NCI-H345 (cell line): ENCODE measurements at places on chromosomes 2 and 18.

- no peak for DNase-seq
Measured at GRCh38 chr2:151861174-151861573, 33.0 kb upstream of the ARL5A start.

DNA sequence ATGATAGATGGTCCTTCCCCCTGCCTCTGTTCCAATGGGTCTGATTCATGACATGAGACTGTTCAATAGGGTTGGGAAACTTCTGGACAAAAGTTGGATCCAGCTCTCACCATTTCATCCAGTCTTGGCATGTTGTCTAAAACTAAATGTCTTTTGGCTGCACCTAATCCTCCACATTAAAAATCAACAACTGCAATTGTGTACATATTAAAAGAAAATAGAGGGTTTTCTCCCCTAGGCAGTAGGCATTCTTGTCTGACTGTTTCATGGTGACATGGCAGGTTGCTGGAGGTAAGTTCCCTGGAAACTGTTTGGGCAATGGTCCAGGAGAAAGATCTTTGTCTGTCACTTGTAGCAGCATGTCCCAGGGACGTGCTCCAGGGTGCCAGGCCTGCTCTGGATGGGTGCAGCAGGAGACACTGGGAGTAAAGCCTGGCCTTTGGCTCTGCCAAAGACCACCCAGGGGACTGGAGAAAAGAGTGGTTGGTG lies 135.8 kb downstream of the TCF4 start:
- peak; percentile 59 for DNase-seq

DNA sequence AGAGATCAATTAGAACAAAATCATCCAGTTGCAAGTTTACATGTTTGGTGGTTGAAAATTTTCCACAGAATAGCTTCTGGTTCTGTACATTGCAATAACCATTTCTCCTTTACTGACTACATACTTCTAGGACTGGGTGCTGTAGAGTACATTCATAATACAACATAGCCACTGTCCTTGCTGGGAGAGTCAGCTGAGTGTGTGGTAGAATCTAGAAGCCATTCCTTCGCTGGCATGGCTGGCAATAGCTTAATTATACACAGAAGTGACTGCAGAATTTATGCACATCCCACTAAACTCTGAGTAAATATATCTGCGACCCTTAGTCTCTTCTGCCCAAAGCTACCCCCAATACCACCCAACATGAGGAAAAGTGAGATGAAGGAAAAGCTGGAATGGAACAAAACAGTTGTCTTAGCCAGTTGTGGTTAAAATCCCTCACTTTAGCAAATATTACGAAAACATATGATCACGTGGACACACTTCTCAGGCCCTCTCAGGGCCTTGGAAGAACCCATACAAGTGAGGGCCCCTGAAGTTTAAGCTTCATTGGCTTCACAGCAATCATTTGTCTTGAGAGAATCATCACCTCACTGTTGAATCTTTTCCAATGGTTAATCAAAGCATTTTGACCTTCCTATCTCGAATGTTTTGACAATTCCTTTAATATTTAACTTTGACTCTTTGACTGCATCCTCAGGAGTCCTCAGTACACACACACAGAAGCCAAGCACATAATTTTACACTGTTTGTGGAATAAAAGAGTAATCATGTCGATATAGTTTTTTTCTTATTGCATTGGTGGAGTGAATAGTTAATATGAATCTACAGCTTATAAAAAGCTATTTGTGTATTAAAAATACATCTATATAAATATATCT lies 225.1 kb downstream of the ZNF385B start:
- no peak for DNase-seq

GRCh38 chr2:147774805-147775204 lies 70.0 kb upstream of the ACVR2A start:
- DNase-seq = no peak

GRCh38 chr18:10274301-10274700 lies 180.1 kb upstream of the APCDD1 start:
- no peak for DNase-seq

DNA sequence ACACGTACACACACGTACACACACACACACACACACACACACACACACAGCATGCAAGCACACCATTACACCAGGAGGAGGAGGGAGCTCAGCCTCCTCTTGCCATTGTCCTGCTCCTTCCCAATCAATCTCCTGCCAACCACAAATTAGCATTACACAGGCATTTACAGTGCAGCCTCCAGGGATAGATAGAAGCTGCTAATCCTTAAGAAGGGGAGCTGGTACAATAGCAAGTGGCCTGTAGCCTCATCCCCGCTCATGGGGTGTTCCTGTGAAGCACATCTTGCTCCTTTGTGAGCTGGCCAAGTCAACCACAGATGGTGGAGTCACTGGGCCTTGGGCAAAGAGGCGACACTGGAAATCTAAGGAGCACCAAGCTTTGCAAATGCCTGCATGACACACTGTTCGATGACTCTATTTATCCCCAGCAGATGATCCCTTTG lies 110.3 kb upstream of the PKDCC start:
- DNase-seq = no peak

DNA sequence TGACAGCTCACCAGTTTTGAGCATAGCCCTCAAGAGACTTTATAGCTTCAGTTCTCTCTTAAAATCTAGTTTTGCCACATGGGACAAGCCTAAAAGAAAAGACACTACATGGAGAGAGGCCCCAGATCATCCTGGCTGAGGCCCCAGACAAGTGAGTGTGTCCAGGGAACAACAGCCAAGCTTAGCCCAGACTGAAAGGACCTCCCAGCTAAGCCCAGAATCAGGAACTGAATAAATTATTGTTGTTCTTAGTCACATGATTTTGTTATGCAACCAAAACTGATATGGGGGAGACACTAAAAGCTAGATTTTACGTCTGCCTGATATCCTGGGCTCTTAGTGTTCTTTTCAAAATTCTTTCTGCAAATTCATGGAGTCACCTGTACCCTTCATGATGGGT lies 29.3 kb upstream of the LBH start:
- no peak for DNase-seq

GRCh38 chr18:22975508-22975907 lies 42.4 kb downstream of the RBBP8 start:
- DNase-seq = no peak

DNA sequence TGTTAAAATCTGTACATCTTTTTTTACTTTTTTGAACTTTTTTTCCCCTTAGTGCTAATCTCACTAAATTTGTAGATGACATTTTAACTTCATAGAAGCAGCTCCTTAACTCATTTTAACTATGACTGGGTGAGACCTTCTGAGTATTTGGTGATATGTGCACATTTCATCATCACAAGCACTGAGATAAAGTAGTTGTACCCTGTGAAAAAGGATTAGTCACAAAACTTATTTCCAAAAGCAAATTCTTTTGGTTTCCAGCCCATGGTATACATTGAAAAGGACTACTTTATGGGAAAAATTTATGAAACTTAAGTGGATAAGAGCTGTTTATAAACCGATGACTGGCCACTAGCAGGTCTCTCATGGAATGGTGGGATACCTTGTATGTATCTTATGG lies 581.5 kb downstream of the PLCL1 start:
- DNase-seq = no peak

GRCh38 chr2:66013456-66013855 lies 421.5 kb upstream of the MEIS1 start:
- DNase-seq = no peak

DNA sequence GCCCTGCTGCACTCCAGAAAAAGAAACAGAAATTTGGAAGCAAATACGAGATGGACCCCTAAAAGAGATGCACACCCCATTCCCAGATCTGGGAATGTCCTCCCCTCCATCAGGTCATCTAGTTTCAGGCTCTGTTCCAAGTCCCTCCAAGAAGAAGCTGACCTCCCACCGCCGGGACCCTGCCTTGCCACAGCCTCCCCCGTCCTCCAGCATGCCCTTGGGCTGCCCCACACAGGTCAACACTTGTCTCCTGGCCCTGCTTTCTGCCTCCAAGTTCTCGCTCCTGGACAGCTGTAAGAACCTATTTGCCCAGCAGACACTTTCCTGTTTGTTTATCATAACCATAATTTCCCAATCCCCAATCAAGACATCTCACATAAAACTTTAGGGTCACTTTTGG lies 2.0 kb downstream of the ASPRV1 start:
- DNase-seq = no peak

DNA sequence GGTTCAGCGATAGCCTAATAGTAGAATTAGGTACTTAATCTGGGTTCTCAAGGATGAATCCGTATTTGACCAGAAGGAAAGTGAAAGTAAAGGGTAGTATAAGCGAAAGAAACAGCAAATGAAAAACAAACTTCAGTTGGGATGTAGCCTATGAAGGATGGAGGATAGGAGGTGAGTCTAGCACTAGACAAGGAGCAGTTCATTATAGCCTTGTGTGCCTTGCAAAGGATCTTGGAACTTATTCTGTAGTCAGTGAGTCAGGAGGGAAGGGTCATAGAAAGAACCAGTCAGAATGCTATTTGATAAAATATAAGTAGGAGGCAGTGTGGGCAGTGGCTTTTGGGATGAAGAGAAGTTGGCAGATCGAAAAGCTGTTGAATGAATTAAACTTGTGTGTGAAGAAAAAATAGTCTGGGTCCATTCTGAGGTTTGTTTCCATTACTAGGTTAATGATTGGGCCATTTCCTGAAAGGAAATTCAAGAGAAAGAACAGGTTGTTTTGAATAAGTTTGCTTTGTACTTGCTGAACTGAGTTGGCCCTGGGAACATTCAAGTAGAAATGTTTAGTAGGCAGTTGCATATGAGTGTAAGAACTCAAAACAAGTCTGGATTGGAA lies 48.5 kb downstream of the ANKRD12 start:
- no peak for DNase-seq

DNA sequence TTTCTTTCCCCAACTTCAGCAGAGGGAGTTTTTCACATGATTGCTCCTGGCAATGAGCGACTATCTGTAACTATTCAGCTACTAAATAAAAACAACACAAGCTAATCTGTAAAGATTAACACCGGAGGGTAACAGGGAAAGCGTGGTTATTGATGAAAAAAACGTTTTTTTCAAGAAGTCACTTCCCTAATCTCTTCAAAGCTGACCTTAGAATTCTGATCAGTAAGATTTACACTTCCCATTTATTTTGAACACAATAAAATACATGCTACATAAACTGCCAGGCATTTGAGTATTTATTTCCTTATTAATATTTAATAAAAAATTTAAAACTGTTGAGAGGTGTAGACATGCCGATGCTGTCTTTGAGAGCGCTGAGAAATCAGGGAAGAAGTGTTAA lies 207.4 kb upstream of the HDAC4 start:
- no peak for DNase-seq

DNA sequence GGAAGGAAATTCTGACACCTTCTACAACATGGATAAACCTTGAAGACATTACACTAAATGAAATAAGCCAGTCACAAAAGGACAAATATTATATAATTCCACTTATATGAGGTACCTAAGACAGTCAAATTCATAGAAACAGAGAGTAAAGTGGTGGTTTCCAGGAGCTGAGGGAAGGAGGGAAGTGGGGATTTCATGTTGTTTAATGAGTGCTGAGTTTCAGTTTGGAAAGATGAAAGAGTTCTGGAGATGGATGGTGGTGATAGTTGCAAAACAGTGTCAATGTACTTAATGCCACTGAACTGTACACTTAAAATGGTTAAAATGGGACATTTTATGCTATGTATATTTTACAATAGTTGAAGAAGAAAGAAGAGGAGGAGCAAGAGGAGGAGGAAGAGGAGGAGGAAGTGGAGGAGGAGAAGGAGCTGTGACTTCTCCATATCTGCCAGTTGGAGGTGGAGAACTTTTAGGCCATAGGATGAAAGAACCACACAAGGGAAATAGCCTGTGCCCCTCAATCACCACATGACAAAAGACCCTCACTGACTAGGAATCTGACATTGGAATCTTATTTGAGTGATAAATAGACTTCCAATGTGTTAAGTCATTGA lies 55.3 kb upstream of the LGALSL start:
- no peak for DNase-seq

DNA sequence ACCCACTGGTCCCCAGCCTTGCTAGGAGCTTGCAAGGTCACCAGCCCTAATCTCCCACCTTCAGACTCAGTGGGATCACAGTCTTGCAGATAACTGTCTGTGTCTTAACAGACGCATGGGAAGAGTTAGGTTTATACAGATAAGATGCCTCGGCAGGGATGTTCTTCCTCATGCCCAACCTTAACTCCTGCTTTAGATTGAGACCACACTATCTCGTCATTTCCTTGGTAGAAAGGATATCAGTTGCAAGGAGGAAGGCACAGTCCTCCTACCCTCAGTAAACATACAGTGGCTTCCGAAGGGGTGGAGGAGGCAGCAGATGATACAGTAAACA lies 7.2 kb downstream of the NT5DC4 start:
- no peak for DNase-seq

- no peak for DNase-seq
Measured at GRCh38 chr2:45138904-45139303, 129.7 kb upstream of the SIX2 start.

- no peak for DNase-seq
Measured at GRCh38 chr2:129059476-129059875, 740.8 kb upstream of the HS6ST1 start.

DNA sequence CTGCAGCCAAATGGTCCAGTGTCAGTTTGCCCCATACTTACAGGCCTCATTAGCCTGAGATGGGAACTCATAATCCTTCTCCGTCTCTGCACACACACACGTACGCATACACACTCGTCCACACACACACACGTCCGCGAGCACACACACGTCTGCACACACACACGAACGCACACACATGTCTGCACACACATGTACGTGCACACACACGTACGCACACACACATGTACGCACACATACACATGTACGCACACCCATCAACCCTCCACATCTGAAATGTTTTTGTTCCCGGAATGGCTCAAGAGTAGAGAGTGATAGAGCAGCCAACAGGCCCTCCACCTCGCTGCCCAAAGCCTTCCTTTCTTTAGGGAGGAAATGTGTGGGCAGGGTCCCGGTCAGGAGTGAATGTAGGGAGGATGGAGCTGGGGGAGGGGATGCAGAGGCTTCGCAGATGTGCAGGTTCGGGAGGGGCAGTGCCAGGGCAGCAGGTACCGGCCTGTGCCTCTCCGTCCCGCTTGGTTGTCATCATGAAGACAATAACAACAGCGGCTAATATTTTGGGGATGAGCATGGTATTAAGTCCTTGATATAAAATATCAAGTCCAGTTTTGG lies 52.7 kb downstream of the PTGR3 start:
- DNase-seq = no peak

DNA sequence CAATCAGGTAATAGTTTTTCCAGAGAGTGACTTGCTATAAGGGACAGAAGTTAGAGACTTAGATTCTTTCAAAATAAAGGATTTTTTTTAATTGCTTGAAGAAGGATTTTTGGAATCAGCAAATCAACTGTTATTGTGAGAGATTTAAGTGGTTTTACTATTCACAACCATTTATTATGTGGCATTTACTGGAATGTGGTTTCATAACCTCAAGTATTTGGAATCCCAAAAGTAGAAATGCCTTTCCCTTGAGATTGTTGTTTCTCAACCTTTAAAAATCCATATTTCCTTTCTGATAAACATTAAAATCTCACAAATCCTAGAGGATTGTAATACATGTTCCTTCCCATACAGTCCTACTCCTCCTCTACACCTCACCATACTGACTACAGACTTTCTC lies 5.0 kb downstream of the TANK start:
- no peak for DNase-seq
